SJSA1 (cell line): ENCODE measurements at places on chromosomes 2 and 18. TPM values are rescaled to one million over a fixed set of nuclear protein-coding genes. Genes with fewer than 3 reads are reported as not detected.
A peak's percentile ranks its signal among the peaks of the same experiment; 100 is the strongest.

- H3K4me1 ChIP-seq = no peaks in the 10 kb centered on the region
- H3K27me3 ChIP-seq = 0 out of 2 replicates have a peak, but pooled peaks cover 3% of the 10 kb centered on the region
- no peak for DNase-seq
- H3K27ac ChIP-seq = no peak overlapping the region
These were observed 45.3 kb downstream of the ADAM23 start for GRCh38 chr2:206488623-206489022.

DNA sequence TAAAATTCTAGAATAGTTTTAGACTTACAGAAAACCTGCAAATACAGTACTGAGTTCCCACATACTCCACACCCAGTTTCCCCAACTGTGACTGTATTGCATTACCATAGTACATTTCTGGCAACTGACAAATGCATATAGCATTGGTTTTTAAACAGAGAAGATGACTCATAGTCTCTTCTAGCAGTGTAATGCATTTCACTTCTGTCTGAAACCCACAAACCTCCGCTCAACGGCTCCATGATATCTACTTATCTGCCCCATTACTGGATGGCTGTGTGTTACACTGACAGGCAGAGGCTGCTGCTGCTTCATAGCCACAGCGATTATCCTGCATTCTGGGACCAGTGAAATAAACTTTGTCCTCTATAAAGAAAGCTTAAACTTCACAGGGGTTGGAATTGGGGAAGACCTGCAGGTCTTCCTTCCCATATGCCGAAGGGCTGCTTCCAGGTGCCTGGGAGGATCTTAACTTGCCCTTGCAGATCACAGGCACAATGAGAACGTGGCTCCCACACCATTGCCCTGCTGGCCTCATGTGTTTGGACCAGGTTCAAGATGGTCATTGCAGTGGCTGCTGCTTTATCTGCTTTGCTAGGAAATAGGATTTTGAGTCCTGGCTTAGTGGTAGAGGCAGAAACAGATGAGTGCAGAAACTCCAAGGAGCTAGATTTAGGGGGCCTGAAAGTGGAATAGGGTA, 742.6 kb upstream of the HS6ST1 start:
- H3K4me3 ChIP-seq = no peak overlapping the region
- peak overlapping the region; percentile 43 for H3K27ac ChIP-seq
- DNase-seq = no peak
- no peaks in the 10 kb centered on the region for H3K36me3 ChIP-seq
- H3K27me3 ChIP-seq = no peaks in the 10 kb centered on the region

DNA sequence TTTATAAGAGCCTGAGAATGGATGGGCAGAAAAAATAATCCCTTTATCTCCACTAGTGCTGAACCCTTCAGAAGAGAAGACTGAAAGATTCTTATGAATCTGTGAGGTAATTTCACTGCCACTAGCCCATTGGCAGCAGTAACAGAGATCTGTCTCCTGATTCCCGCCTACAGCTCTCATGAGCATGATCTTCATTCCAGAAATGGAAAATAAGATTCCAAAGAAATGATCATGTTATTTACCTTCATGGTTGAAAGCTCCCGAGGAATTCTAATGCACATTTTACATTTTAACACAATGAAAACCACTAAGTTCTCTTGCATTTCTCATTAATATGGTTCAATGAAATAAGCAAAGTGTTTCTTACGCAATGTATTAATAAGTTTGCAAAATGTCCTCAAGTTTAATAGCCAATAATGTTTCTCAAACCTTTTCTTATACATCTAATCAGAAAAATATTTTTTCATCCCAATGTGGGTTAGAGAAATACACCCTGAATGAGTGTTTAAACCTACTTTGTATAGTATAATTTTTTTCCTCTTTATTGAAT, 905.6 kb downstream of the TMEM182 start:
- H3K27ac ChIP-seq = no peak overlapping the region
- H3K4me3 ChIP-seq = no peak overlapping the region
- no peak for DNase-seq
- no peaks in the 10 kb centered on the region for H3K36me3 ChIP-seq
- no peaks in the 10 kb centered on the region for H3K4me1 ChIP-seq
- H3K27me3 ChIP-seq = no peaks in the 10 kb centered on the region

- DNase-seq = no peak
- no peaks in the 10 kb centered on the region for H3K36me3 ChIP-seq
- H3K27ac ChIP-seq = no peak overlapping the region
- H3K4me1 ChIP-seq = peaks cover 3% of the 10 kb centered on the region; the same call in 1 of the 2 replicates
- no peak overlapping the region for H3K4me3 ChIP-seq
These were observed 40.0 kb upstream of the ITSN2 start for GRCh38 chr2:24400207-24400907.

FEV gene
- total RNA-seq = not detected in 2 replicates

ADAM23 gene
- 0.03 TPM in 1 of 2 replicates, not detected in the other for total RNA-seq

DNA sequence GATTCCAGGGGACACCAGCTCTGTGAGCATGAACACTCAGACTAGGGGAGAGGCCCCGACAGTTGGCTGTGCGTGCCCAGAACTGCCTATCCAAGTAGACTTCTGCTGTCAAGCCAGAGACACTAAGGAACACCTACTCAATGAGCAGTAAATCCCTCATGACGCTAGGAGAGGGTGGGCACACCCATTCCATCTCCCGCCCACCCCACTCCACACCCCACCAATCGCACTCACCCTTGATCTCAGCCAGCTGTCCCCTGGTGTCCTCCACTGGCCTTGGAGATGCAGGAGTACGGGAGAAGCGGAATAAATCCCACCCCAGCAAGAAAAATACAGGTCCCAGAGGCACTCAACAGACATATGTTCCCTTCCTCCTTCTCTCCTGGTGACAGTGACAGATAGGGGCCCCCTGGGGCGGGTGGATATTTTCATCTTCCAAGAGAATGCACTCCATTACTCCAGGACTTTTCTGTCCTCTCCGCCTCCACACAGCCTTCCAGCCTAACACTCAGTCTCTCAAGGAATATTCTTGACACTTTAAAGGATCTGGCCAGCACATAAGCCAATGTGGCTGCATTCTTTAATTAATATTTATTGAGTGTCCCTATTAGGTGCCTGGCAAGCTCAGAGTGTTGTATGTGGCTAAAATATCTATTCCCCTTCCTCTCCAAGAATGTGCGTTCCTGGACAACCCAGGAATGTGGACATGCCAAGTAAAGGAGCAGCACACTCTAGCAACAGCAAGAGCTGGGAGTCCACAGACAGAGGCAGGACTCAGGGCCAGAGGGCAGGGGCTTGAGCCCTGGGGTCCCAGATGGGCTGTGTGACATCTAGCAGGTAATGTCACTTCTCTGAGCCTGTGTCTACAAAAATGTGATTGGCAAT, 13.1 kb upstream of the SMAD7 start:
- H3K4me1 ChIP-seq = peaks cover 35% of the 10 kb centered on the region
- H3K27ac ChIP-seq = no peak overlapping the region

GRCh38 chr2:144920755-144921530, 401.0 kb upstream of the ZEB2 start:
- H3K27me3 ChIP-seq = no peaks in the 10 kb centered on the region
- DNase-seq = no peak
- no peak overlapping the region for H3K27ac ChIP-seq
- H3K4me3 ChIP-seq = no peak overlapping the region

GRHL1 gene
- 1.3 and 2.3 TPM in 2 replicates for total RNA-seq

- H3K27me3 ChIP-seq = no peaks in the 10 kb centered on the region
- peaks cover 42% of the 10 kb centered on the region for H3K4me1 ChIP-seq
- H3K36me3 ChIP-seq = peaks cover 12% of the 10 kb centered on the region
- no peak for DNase-seq
These were observed 158.3 kb downstream of the ANTXR1 start for GRCh38 chr2:69171116-69171896.

- H3K36me3 ChIP-seq = no peaks in the 10 kb centered on the region
- no peak for DNase-seq
These were observed 12.0 kb upstream of the NRP2 start for GRCh38 chr2:205670292-205670691.

DNA sequence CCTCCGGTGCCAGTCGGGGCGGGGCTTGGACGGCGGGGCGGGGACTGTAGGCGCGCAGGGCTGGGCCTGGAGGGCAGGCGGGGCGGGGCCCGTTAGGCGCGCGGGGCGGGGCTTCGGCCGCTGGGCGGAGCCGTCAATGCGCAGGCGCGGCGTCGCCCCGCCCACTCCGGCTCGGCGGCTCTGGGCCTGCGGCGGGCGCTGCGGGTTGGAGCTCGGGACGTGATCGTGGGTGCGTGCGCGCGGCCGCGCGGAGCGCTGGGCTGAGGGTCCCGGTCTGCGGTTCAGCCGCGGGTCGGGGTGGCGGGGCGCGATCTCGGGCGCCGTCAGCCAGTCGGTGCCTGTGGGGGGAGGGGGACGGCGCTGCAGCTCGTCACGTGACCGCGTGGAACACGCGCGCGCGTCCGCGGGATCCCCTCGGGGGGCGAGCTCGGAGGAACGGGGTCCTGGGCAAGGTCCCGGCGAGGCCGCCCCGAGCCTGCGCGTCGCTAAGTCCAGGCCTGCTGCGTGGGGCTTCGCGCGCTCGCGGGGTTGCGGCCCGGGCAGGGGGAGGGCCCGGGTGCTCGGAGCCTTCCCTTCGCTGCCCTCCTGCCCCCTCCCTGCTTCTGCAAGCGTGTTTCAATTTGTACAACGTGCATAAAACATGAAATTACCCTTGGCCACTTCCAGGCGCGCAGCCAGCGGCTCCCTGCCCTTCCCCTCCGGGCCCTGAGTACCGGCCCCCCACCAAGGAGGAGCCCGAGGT, at the start of gene D2HGDH:
TSS of gene D2HGDH (plus strand) at position 164 of the 742 bp plus-strand sequence. CDS start 595 bp downstream, outside the sequence.
- DNase-seq = peak; percentile 77
- peak within 1 kb of the TSS; percentile 99 for H3K4me3 ChIP-seq
- peak within 1 kb of the TSS; percentile 35 for H3K27ac ChIP-seq
- peaks cover 17% of the 10 kb centered on the region for H3K4me1 ChIP-seq
- H3K27me3 ChIP-seq = no peaks in the 10 kb centered on the region

DNA sequence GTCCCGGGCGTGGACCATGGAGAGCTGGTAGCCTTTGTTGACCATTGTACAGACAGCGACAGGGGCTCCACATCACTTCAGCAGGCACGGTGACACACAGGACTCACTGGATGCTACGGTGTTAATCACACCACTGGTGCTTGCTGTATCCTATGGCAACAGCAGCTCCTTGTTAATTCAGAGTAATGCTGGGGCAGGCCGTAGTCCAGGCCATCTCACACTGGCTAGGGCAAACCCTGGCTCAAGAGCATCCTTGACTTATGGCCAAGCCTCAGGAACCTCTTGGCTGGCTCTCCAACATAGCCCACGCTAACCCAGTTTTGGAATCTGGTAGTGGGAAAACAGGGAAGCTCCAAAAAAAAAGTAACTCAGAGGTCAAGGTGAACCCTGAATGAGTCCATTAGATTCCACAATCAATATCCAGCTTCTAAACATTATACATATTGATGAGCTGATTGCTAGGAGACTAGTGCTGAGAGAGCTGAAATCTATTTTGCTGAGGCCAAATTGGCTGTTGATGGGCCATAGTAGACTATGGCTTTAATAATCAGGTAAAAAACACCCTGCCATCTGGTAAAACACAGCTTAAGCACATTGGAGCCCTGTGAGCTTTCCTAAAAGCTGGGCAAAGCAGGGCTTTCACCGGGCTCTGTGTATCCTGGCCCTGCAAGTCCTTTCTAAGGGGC, 253.6 kb downstream of the PRKCE start:
- no peaks in the 10 kb centered on the region for H3K36me3 ChIP-seq
- no peak overlapping the region for H3K4me3 ChIP-seq
- H3K27me3 ChIP-seq = no peaks in the 10 kb centered on the region
- DNase-seq = no peak
- H3K27ac ChIP-seq = no peak overlapping the region
- no peaks in the 10 kb centered on the region for H3K4me1 ChIP-seq

DNA sequence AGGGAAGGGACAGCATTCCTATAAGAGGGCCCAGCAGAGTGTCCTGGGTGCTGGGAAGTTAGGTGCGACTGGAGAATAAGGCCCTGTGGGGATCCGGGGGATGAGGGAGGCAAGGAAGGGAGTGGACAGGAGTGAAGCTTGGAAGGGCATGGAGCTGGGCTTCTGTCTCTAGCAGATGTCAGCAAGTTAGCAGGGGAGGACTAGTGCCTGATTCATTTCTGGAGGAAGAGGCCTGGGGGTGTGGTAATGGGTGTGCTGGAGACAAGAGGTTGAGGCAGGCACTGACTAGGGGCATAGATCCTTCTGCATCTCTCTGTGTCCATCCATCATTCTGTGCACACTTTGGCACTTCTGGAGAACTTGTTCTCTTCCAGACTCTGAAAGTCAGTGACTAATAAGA, 134.7 kb downstream of the ACOXL start:
- no peak overlapping the region for H3K4me3 ChIP-seq
- no peak overlapping the region for H3K27ac ChIP-seq
- peaks cover 9% of the 10 kb centered on the region for H3K27me3 ChIP-seq
- no peaks in the 10 kb centered on the region for H3K36me3 ChIP-seq

GRCh38 chr2:239203443-239204135, 197.2 kb downstream of the HDAC4 start:
- no peaks in the 10 kb centered on the region for H3K27me3 ChIP-seq
- H3K27ac ChIP-seq = no peak overlapping the region
- H3K4me1 ChIP-seq = no peaks in the 10 kb centered on the region
- no peaks in the 10 kb centered on the region for H3K36me3 ChIP-seq
- no peak overlapping the region for H3K4me3 ChIP-seq

- DNase-seq = no peak
- no peak within 1 kb of the TSS for H3K4me3 ChIP-seq
- H3K4me1 ChIP-seq = no peaks in the 10 kb centered on the region
- peaks cover 6% of the 10 kb centered on the region; the same call in 1 of the 2 replicates for H3K27me3 ChIP-seq
These were observed 106.3 kb upstream of the CD302 start for GRCh38 chr2:159904127-159904958.

MSTN gene
- 0.05 TPM in 1 of 2 replicates, not detected in the other for total RNA-seq
